CD4-positive, alpha-beta T cell (primary cell): ENCODE measurements at places on chromosomes 4 and X. TPM values are rescaled to one million over a fixed set of nuclear protein-coding genes. Genes with fewer than 3 reads are reported as not detected.

Gene RHOXF2
- not detected for total RNA-seq

Gene ESX1
- not detected for total RNA-seq

Gene PRDM8
- 5.1 TPM for total RNA-seq

- H3K27me3 ChIP-seq = no peaks in the 10 kb centered on the region
- no peaks in the 10 kb centered on the region for H3K36me3 ChIP-seq
- no peaks in the 10 kb centered on the region for H3K4me1 ChIP-seq
Observed at GRCh38 chr4:87758270-87758669, 41.1 kb upstream of the IBSP start.

DNA sequence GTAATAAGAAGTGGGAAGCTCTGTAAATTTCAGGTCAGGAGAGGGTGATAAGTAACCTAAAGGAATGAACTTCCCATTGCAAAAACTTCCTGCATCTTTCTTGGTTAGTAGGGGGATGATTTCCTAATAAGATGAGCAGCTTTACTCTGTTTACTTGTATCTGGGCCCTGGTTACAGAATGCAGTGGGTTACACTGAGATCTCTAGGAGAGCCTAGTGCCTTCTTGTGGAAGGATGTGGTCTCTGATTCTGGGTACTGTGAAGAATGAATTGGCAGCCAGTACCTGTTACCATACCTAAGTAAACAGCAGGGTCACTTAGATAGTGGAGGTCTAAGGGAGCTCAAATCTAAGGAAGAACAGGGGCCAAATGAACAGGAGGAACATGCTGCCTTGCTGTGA lies 320.6 kb downstream of the ARHGAP10 start:
- H3K36me3 ChIP-seq = no peaks in the 10 kb centered on the region
- H3K4me1 ChIP-seq = peaks cover 66% of the 10 kb centered on the region
- no peaks in the 10 kb centered on the region for H3K27me3 ChIP-seq
- peak overlapping the region; percentile 75 for H3K27ac ChIP-seq
- peak; percentile 24 for DNase-seq
- no peak overlapping the region for H3K4me3 ChIP-seq

- no peak for DNase-seq
- no peak overlapping the region for H3K27ac ChIP-seq
- no peaks in the 10 kb centered on the region for H3K36me3 ChIP-seq
- H3K4me1 ChIP-seq = no peaks in the 10 kb centered on the region
- no peaks in the 10 kb centered on the region for H3K27me3 ChIP-seq
Observed at GRCh38 chr4:107404591-107405300, 315.3 kb downstream of the PAPSS1 start.

DNA sequence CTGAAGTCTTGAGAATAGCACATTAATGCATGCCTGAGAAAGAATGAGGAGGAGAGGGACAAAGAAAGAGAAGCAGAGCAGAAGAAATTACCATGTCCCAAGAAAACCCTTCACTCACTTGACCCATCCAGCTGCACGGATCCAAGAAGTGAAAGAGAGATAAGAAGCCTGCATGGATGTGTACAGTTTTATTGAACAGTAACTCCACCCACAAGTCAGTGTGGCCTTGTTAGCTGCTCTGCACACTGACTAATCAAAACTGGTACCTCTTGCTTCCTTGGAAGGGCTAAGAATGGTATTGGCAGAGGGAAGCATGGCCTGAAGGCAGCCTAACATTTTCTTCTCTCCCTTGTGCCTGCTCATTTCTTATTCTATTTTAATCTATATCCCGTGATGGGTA lies 163.9 kb downstream of the SLC7A11 start:
- DNase-seq = no peak
- no peak overlapping the region for H3K27ac ChIP-seq
- no peaks in the 10 kb centered on the region for H3K27me3 ChIP-seq
- H3K36me3 ChIP-seq = no peaks in the 10 kb centered on the region
- H3K4me3 ChIP-seq = no peak overlapping the region

GRCh38 chrX:30302956-30303355 lies 6.2 kb downstream of the NR0B1 start:
- H3K27me3 ChIP-seq = no peaks in the 10 kb centered on the region
- H3K4me3 ChIP-seq = no peak overlapping the region
- no peak overlapping the region for H3K27ac ChIP-seq
- DNase-seq = no peak
- H3K4me1 ChIP-seq = no peaks in the 10 kb centered on the region
- no peaks in the 10 kb centered on the region for H3K36me3 ChIP-seq
